ENCODE measurements at places on chromosomes 2 and 18.
A peak's percentile ranks its signal among the peaks of the same experiment; 100 is the strongest.

DNA sequence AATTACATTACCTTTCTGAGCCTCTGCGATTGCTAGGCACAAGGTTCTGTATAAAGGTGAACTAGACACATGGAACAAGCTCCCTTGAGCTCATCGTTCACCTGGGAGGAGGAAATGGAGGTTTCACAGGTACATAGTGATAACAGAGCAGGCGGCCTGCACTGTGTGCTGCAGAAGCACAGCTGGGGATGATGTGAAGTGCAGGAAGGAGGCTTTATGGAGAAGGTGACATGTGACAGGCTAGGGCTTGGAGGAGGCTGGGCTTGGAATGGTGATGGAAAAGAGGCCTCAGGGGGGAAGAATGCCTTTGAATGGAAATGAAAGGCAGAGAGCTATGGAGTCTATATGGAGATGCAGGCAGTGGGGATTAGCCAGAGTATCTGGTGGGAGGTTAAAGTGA is 22.9 kb downstream of the MARCHF4 start:
- peak; percentile 45 for DNase-seq

DNA sequence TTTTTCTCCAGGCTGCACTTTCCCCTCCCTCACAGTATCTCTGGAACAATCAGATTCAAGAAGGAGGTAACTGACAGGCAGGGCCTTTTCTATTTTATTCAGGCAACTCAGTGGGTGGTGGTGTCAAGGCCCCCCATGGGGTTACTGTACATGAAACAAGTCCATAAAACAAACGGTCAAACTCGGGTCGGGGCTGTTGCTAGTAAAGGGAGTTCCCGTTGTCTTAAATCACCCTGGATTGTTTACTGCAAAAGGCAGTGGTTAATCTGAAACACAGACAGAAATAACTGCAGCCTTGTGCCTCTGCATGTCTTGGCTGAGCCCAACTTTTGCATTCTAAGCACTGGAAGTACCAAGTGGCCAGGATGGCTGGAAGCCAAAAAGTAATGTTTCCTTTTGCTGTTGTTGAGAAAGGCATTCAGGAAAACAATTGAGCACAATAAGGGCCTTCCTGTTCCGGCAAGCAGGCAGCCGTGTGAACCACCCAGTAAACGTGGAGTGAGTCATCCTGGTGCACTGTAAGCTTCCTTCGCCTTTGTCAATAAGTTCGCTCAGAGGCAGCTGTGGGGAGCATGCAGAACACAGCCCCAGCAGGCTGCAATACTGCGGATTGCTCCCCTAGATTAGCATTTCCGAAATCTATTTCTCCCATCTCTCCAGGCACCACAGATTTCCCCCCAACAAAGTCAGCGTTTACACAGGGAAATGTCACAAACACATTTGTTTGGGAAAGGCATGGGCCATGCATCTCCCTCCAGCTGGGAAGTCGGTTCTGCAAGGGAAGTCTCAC is 149.6 kb downstream of the IRS1 start:
- peak; percentile 89 for DNase-seq

GRCh38 chr2:20584399-20585358 is 66.2 kb downstream of the HS1BP3 start:
- no peak for DNase-seq

DNA sequence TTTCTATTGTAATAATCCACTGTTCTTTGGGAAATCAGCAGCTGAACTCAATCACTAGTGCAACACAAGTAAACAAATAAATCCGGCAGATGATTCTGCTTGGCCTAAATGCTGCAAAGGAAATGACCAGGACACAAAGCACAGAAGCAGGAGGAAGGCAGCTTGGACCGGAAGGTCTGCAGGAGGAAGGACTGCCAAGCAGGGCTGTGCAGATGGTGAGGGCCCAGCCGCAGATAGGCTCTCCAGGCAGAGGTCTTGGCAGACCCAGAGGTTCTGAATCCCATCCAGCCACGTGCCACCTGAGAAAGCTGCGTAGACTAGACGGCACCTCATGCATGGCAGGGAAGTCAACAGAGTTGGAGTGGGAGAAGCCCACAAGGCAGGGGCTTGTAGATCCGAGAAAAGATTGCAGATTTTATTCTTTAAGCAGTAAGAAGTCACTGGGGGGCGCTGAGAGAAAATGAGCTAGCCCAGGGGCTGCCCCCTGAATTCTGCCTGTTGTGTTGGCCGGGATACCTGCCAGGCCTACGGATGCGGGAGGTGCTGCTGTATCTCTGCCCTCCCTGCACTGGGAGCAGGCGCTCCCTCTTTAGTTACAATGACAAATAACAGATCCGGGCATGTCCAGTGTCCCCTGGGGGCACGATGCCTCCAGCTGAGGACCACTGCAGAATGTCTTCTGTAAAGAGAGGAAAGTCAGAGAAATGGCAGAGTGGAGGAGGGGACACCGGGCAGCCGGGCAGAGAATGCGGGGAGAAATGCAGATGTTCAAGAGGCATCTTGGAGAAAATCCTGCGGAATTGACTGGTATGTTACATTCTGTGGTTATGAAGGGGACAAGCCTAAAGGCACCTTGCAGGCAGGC is 153.5 kb downstream of the PXDN start:
- no peak for DNase-seq

GRCh38 chr2:172701250-172701649 is 34.4 kb upstream of the RAPGEF4 start:
- DNase-seq, result no peak

DNA sequence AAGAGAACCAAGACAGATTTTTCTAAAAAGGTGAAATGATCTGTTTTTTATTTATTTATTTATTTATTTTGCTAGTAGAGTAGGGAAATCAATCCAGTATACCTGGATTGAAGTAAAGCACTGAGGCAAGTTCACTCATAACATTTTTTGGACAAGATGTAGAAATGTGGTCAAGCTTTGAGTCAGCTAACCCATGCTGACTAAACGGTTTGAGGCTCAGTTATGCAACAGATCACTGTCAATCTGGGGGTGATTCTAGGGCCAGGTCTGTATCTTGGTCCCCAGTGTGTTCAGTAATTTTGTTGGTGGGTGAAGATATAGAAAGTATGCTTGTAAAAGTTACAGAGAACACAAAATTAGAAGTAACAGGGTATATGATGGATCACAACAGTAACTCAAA is 60.2 kb downstream of the RMDN2 start:
- DNase-seq, result no peak

GRCh38 chr2:213691351-213691750 is 407.1 kb downstream of the SPAG16 start:
- DNase-seq, result no peak
